ENCODE measurements at places on chromosomes 12 and 14.

- no peak for ATAC-seq
These were observed 390.6 kb downstream of the PAWR start for GRCh38 chr12:79300199-79300568.

- no peak for ATAC-seq
These were observed 21.0 kb upstream of the FAIM2 start for GRCh38 chr12:49924628-49925246.

- ATAC-seq = no peak
These were observed 412.0 kb upstream of the ATP2B1 start for GRCh38 chr12:90120627-90121026.

DNA sequence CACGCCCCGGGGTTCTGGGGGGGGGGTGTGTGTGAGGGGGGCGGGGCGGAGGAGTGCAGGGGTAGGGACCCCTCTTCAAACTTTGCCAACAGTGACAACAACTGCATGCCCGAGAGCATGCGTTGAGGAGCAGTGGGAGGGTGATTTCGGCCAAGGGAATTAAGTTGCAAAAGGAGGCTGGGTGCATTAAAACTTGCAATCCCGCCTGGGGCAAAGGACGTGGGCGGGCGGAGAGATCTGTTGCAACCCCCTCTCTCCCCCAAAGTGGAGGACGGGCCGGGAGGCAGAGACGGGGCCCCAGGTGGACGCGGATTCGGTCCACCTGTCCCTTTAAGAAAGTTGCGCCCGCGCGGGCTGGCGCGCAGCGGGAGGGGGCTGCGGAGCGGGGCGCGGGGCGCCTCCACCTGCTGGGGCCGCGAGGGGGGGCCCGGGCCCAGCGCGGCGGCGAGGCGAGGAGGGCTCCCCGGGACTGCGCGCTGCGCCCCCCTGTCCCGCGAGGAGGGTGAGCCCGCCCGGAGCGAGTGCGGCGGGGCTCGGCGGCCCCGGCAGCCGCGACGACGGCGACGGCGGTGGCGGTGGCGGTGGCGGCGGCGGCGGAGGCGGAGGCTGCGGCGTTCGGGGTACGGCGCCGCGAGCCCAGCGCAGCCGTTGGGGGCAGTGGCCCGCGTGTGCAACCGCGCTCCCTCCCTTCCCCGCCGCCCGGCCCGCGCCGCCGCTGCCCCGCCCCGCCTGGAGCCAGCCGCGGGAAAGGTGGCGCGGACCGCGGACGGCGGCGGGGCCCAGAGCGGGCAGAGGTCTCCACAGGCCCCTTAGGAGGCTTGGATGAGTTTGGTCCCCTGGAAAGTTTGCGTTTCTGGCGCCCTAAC, 530 bp upstream of the FOXN4 start:
- peak; percentile 14 for ATAC-seq

DNA sequence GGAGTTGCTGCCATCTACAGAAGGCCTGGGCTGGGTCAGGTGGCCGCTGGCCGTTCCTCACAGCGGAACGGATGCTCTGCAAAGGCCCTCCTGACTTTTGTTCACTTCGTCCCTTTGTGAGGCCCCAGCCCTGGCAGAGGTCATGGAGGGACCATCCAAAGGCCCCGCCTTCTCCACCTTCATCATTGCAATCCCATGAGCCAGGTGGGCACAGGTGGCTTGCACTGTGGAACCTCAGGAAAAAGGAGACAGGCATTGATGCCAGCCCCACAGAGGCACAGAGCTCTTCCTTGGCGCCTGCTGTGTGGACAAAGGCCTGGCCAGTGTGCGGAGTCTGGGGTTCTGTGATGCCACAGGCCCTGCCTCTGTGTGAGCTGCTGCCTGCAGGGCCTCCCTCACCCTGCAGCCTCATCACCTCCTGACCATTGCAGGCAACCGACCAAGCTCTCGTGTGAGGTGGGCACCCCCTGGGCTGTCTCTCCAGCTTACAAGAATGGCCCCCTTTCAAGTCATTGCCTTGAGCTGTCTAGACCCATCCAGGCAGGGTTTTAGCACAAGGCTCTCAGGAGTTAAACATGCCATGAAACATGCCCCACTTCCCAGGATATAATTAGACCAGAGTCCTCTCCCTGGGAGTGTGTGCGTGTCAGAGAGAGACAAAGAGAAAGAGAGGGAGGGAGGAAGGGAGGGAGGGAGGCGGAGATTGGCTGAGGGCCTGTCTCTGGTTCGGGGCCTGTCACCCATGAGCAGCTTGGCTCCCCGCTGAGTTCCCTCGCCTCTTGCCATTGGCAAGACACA, 19.3 kb downstream of the NFKBIA start:
- no peak for ATAC-seq

DNA sequence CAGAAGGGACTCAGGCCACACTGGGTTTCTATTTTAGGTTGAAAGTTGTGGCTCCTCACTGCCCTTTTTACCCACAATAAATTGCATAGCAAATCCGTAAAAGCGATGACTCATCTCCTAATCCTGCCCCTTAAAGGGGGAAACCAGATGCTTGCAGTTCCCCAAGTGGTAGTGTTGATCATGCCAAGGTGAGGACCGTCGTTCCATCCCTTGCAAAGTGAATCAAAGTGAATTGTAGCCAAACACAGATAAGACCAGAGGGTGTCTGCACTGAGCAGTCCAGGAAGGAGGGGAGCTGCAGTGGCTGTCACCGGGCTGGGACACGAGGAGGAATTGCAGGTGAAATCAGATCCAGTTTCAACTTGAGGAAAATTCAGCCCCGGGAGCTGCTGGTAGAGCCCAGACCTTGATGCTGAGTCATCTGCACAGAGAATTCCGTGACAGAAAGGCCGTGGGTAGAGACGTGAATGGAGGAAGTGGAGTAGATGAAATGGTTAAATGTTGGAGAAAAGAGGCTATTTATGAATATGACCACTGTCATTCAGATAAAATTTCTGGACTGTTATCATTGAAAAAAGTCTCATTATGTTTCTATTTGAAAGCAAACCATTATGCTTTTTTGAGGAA, 44.2 kb upstream of the MMP17 start:
- peak; percentile 34 for ATAC-seq

DNA sequence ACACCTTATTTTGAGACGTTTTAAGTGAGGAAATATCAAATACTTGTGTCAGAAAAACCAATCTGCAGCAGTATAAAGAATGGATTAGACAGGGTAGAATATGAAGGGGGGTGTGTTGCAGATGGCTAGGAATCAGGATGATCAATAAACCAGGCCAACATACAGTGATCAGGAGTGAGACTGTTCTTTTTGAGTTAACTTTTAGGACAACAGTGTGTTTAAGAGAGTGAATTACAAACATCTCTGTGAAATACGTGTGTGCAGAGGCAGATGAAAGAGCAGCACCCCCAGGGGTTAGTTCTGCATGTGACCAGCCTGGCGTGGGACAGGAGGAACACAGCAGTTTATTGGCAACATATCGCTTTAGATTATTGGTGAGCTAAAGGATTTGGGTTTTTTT, 10.6 kb upstream of the NRDE2 start:
- ATAC-seq = no peak

GRCh38 chr12:15662303-15662980, 126.7 kb downstream of the EPS8 start:
- ATAC-seq = no peak

DNA sequence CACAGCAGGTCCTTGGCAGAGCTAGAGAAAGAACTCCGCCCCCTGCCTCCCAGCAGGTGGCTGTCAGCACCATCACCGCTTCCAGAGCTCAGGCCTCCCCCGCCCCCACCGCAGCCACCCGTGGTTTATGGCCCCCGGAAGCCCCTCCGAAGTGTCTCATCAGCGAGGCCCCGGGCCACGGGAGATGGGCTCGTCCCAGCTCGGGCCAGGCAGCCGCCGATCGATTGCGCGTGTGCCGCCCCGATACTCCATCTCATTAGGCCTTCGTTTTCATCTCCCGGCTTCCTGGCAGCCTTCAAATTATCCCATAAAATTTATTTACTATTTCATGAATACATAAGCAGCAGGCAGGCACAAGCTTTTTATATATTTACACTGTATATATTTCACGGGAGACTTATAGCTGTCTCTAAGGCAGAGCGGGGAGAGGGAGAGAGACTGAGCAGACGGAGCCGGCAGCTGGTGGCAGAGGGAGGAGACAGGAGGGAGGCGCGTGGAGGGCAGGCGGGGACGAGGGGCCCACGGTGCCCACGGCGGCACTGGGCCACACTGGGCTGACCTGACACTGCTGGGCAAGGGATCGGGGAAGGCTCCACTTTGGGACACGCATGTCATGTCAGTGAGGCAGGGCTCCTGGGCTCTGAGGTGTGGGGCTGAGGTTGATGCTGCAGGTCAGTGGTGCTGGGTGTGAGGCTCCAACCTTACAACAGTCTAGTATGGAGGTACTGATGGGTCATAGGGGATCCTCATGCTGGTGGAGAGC, 241.2 kb downstream of the RBM19 start:
- no peak for ATAC-seq

DNA sequence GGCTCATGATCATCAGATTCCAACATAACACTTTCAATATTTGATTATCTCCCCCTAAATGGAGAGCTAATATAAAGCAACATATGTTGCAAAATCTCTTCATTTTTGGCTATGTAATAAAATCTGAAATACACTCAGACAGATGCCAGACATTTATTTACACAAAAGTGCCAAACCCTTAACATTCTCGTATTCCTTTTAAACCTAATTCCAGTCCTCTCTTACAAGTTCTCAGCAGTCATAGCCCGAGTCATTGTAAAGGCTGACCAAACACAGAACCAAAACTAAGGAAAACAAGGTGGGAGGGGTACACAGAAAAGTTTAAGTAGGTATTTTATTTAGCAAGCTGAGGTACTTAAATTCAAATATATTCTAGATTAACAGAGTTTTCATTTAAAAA, 81.4 kb downstream of the LRP6 start:
- no peak for ATAC-seq

DNA sequence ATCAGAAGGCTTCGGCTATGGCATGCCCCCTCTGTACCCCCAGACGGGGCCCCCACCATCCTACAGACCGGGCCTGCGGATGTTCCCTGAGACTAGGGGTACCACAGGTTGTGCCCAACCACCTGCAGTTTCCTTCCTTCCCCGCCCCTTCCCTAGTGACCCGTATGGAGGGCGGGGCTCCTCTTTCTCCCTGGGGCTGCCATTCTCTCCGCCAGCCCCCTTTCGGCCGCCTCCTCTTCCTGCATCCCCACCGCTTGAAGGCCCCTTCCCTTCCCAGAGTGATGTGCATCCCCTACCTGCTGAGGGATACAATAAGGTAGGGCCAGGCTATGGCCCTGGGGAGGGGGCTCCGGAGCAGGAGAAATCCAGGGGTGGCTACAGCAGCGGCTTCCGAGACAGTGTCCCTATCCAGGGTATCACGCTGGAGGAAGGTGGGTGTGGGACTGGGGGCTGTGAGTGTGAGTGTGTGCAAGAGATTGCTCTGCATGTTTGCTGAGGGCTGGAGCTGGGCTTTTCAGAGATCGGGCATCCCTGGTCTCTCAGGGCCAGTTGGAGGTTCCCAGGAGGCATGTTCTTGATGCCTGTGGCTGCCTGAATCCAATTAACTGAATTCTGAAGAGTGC, 8.6 kb downstream of the NFATC4 start:
- no peak for ATAC-seq

- ATAC-seq = peak; percentile 94
These were observed 33.5 kb downstream of the TSHR start for GRCh38 chr14:80988735-80989429.

DNA sequence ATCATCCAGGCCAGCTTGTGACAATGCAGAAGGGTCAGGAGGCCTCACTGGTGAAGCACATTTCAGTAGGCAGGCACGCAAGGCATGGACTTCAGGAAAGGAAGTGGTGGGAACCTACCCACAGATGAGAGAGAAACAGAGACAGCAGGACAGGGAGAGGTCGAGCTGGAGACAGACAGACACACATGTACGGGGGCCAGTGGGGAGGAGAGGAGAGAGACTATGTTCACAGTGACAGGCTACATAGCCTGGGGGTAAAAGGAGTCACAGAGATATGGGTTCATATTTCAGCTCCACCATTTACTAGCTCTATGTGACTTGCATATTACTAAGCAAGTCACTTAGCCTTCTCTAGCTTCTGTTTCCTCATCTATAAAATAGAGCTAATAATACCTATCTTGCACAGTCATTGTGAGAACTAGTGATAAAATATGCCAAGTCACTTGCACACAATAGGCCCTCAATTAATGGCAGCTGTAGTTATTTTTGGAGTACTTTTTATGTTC, 91.1 kb upstream of the FUT8 start:
- peak; percentile 85 for ATAC-seq

DNA sequence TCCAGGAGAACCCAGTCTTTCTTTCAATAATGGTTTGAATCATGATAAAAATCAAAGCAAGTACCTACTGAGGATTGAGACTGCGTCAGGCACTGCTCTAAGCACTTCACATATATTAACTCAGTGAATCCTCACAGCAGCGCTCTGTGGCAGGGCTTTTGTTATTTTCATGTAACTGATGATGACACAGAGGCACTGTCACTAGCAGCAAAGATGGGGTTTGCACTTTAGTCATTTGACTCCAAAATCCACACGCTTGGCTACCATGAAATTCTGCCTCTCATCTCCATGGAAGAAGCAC, 98.8 kb upstream of the GSC start:
- no peak for ATAC-seq

DNA sequence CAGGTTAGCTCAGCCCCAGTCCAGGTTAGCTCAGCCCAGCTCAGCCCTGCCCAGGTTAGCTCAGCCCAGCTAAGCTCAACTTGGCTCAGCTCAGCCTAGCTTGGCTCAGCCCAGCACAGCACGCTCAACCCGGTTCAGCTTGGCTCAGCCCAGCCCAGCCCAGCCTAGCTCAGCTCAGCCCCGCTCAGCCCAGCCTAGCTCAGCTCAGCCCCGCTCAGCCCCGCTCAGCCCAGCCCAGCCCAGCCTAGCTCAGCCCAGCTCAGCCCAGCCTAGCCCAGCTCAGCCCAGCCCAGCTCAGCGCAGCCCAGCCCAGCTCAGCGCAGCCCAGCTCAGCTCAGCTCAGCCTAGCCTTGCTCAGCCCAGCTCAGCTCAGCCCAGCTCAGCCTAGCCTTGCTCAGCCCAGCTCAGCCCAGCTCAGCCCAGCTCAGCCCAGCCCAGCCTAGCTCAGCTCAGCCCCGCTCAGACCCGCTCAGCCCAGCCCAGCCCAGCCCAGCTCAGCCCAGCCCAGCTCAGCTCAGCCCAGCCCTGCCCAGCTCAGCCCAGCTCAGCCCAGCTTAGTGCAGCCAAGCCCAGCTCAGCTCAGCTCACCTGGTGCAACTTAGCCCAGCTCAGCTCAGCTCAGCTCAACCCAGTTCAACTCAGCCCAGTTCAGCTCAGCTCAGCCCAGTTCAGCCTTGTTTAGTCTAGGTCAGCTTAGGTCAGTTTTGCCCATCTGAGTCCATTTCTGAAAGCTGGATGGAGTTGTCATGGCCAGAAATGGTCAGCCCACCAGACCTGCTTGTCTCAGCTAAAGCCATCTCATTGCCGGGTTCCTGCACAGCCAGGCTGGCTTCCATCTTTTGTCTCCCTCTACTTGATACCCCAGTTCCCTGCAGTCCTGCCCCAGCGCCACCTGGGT, 333.6 kb downstream of the TMEM121 start:
- ATAC-seq = peak; percentile 22

GRCh38 chr14:75645056-75645455, 15.6 kb downstream of the ERG28 start:
- ATAC-seq = no peak

All from activated T-helper 17 cell treated with anti-CD3 and anti-CD28 coated beads, Interleukin-2, amount 50 U/mL, for 72 hours (primary cell).